ENCODE measurements at places on chromosomes 5 and 9.

DNA sequence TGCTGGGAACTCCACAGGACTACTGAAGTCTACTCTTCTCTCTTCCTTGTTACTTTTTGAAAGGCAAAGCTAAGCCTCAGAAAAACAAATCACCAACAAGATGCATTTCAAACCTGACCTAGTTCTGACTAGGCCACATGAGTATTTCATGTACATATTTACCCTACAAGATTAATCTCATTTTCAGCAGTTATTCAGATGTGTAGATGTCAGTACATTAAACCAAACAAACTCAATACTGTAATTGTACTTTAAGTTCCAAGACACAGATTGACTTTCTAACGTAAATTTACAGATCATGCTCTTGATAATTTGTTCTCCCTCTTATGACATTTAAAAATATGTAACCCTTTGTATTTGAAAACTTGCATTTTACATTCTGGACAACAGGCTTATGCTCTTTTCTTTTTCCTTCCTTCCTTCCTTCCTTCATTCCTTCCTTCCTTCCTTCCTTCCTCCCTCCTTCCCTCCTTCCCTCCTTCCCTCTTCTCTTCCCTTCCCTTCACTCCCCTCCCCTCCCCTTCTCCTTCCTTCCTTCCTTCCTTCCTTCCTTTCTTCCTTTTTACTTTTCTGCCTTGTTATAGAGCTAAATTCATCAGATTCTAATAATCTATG lies 1653.4 kb downstream of the EFNA5 start:
- DNase-seq, result no peak

GRCh38 chr9:134539586-134540194 lies 101.9 kb upstream of the COL5A1 start:
- peak; percentile 60 for DNase-seq

GRCh38 chr5:170434966-170435605 lies 45.9 kb upstream of the KCNMB1 start:
- peak; percentile 43 for DNase-seq

DNA sequence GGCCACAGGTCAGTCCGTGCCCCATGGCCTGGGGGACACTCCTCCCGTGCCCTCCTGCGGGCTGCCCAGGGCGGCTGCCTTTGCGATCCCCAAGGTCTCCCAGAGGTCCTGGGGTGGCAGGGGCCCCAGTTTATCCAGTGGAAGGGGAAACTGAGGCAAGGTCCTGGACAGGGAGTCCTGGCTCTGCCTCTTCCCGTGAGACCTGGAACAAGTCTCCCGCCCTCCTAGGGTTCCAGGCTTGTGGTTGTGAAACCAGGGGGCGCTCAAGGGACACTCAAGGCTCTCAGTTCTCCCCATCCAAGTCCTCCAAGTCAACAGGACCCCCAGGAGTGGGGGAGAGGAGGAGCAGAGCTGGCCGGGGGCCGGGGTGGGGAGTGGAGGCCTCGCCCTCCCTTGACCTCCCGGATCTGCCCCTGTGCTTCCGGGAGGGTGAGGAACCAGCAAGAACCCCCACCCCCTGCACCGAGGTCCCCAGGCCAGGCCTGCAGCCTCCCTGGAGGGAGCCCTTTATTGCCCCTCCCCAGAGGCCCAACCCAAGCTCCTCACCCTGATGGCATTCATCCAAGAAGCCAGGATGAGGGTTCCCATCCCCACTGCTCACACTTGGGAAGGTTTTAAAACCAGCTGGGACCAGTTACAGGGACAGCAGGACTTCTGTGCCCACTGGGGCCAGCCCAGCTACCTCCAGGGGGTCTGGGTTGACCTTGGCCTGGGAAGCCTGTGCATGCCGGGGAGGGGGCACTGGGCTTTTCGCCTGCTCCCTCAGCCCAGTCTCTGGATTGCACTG lies 24.7 kb upstream of the TMEM250 start:
- no peak for DNase-seq

GRCh38 chr9:107118863-107119624 lies 164.0 kb upstream of the RAD23B start:
- no peak for DNase-seq

- peak; percentile 24 for DNase-seq
Measured at GRCh38 chr9:137049544-137050449, 3.8 kb upstream of the NPDC1 start.

DNA sequence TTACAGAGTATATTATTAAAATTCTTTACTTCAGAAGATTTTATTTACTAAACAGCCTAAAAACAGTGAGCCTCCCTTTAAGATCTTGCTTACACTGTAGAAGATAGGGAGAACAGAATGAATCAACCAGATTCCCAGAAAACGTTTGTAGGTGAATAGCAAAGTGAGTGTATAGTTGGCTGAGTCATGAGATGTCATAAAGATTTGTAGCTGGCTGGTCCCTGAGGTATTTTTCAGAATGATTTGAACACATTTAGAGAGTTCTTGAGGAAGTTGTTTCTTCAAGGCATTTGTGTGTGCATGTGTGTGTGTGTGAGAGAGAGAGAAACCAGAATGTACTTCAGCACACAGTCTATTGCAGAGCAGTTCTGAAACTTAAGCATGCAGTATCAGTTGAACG lies 159.4 kb upstream of the PRR16 start:
- DNase-seq, result peak; percentile 86

- DNase-seq, result peak; percentile 69
Measured at GRCh38 chr9:86983620-86984259, 36.4 kb upstream of the GAS1 start.

GRCh38 chr5:106956886-106957285 lies 713.9 kb downstream of the EFNA5 start:
- DNase-seq, result no peak

GRCh38 chr9:16725066-16725465 lies 145.4 kb downstream of the BNC2 start:
- DNase-seq, result no peak

GRCh38 chr5:139079991-139080610 lies 118.1 kb downstream of the SIL1 start:
- no peak for DNase-seq

All from AG10803 (cell line).